ENCODE measurements at places on chromosomes 2 and 18.

DNA sequence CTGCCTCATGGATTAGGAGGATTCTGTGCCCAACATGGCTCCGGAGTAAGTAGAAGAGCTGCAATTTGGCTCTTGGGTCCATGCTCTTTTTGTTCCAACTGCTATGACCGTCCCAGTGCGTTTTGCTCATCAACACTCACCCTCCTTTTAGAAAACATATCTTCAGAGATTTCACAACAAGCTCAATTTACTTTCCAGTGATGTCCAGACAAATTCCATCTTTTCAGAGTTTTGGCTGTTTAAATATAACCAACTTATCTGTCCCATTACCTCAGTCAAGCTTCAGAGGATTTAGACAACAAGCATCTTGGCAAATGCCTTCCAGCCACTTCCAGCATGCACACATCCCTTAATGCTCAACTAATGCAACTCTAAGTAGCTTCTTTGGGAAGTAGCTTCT lies 6.9 kb upstream of the SLC14A2 start:
- DNase-seq: no peak

DNA sequence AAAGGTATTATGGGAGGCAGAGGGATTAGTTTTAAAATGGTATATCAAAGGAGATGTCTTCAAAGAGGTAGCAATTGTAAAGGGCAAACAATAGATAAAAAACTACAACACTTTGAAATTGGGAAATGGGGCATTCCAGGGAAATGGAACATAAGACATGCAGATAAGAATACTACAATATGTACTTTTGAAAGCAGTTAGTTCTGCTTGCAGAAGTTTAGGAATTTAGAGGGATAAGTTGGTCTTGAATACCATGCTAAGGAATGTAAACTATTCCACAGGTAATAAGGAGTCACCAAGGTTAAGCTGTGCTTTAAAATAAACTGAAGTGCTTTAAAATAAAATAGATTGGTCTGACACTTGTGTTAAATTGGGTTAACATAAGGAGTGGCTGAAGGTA lies 571.7 kb upstream of the ACVR2A start:
- DNase-seq: no peak

DNA sequence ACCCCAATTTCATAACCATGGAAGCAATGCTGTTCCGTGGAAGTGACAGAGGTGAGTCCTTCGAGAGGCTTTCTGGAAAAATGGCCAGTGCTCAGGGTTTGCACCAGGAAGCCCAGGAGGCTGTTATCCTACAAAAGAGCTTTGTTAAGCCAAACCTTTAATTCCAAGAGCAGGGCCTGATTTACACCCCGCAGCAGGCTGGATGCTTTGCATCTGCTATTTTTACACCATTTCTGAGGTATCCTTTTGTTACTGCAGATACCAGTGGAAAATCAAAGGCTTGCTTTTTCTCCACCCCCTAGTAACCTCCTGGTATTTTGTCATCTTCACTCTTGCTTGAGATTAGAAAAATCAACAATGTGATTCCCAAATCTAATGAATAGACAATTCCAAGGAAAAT lies 380.6 kb downstream of the SOX11 start:
- DNase-seq: no peak

- no peak for DNase-seq
Observed at GRCh38 chr2:154048905-154049304, 177.2 kb downstream of the GALNT13 start.

GRCh38 chr18:79608999-79609461 lies 70.6 kb upstream of the CTDP1 start:
- DNase-seq: no peak

- DNase-seq: no peak
Observed at GRCh38 chr18:55587418-55588110, 428 bp downstream of the TCF4 start.

DNA sequence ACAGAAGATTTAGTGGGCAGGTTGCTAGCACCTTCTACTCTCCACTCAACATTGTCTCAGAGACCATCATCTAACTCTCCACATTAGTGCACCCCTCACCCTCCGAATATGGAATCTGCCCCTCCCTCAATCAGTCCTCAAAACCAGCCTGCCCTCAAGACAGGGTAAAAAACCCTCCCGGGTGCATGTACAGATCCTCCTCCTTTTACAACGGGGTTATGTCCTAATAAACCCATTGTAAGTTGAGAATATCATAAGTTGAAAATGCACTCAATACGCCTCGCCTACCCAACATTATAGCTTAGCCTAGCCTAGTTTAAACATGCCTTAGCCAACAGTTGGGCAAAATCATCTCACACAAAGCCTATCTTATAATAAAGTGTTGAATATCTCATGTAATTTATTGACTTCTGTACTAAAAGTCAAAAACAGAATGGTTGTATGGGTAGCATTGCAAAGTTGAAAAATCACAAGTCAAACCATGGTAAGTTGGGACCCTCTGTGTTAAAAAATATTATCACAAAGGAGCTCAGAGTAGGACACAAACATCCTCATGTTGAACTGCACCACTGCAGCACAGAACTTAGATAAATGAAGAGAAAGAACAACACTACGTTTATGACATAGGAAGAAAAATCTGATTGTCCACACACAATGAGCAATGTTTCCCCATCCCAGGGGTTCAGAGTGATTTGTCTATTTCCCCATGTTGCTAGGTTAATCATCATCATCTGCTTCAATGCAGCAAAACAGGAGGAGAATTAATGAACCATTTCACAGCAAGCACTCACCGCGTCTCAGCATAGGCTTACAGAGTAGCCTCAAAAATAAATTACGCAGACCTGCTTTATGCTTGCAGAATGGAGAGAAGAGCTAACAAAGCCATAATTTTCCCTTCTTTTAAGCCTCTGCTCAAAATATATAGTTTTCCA lies 184.1 kb upstream of the ARL4C start:
- no peak for DNase-seq

GRCh38 chr2:205895981-205896655 lies 189.9 kb downstream of the INO80D start:
- no peak for DNase-seq

DNA sequence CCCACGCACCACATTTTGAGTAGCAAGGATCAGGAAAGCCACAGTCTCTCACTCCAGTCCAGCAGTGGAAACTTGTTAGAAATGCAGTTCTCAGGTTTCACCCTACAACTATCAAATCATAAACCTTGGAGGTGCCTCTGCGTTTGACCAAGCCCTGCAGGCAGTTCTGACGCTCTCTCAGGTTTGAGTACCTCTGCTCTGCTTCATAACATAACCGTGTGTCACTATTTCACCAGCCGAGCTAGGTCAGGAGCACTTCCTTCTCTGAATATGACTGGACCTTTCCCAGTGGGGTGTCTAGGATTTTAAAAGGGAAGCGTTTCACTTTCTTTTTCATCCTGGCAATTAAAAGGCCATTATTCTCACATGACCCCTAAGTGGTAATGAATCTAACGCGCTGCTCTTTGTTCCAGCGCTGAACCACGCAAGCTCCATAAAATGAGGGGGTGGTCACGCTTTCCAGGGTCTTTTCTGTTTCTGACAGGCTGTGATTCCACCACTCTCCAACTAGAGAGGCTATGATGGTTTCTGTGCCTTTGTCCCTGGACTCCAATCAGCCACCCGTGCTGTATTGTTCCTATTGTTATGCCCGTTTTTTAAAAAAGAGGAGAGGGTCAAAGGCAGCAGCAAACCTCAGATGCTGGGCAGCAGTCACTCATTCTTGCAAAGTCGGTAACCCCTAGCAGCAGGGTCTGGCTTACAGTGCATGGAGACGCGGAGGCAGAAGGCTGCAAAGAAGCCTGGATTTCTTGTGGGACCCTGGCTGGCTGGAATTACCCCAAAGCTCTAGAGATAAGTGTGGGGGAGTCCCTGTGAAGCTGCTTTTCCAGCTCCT lies 75.2 kb upstream of the CTNNA2 start:
- DNase-seq: no peak

DNA sequence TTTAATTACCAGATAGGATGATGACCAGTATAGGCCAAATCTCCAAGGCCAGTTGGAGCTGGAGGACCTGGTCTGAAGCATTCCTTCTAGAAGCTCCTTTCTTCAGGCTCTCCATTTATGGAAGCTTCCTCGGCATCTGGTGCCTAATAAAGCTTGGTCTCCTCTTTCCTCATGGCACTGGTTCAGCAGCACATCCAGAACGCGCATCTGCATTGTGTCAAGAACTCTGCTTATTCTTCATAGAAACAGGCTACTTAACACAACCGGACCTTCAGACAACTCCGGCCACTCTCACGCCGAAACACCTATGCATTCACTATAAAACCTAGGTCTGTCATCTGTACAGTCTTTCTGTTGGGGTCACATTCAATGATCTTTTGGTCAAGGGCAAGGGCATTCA lies 99.8 kb downstream of the COL6A3 start:
- no peak for DNase-seq

- DNase-seq: no peak
Observed at GRCh38 chr18:24543086-24543794, 82.8 kb downstream of the HRH4 start.

DNA sequence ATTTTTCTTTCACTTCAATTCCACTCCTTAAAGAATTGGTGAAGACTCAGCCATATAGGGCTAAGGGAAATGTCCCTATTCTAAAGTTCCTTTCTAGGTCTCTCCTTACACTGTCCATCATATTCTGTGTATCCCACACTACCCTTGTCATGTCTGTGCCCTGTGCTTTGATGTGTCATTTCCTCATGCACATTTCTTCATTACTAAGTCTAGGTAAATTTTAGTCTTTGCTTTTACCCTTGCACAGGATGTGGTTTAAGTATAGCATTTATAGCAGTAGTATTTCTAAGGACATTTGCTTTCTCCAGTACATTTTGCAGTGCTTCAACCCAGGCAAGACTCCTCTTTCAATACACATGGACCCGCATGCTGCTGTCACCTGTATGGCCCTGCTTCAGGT lies 221.5 kb upstream of the ACVR2A start:
- no peak for DNase-seq

DNA sequence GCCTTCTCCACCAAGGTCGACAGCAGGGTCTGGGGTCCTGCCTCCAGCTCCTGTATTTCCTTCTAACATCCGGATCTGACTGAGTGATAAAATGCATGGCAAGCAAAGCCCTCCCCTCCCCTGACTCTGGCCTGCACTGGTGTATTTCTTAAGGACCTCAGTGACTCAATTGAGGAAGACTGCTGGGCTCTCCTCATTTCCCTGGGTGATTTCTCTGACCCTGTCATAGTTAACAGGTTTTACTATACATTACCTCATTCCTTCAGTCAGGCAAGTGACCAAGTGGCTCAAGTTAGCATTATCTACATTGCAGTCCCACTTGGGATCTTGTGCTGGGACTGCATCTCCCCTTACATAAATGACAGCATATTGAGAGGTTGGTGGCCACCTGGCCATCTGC lies 38.8 kb upstream of the CCBE1 start:
- DNase-seq: no peak

GRCh38 chr2:121611730-121612705 lies 37.2 kb downstream of the CLASP1 start:
- DNase-seq: no peak

DNA sequence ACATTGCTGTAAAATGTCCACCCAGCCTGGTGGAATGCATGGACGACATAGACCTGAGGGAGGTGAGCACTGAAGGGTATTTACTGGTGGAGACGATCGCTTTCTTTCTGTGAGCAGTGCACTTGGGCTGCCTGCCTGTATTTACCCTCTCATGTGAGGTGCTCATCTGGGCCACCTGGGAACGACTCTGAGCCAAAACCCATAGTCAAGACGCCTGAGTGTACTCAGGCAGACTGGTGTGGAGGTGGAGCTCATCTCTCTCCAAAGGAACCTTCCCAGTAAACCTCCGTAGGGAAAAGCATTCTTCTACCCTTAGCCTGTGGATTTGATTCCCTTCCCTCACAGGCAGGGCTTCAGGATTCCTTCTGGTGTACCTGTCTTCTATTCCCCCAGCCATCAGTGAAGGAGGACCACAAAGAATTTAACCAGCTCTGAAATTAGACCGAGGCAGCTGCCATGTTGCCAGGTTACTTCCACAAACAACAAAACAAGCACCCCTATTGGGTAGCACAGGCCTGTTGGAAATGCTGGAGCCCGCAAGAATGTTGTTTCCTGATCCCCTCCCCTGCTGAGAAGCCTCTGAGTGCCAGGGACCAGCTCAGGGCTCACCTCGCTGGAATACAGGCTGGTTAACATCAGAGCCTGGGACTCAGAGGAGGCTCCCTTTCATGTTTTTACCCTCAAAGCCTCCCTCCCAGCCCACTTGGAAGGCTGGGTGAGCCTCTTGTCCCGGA lies 47.5 kb upstream of the TXNDC2 start:
- no peak for DNase-seq

DNA sequence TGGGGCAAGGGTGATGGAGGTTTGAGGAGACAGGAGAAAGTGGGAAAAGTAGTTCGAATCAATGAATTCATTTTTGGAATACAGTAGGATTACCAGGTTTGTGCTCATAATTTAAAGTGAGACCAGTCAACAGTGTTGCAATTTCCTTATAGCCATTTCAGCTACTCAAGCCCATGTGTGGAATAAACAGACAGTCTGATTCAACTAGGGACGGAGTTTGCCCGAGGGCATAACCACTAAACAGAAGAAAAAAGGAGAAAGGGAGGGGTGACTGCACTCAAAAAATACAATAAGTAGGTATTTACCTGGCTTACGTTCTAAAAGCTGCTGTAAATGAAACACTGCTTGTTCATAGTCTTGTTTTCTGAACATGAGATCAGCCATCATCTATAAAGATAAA lies 55.2 kb downstream of the TTC21B start:
- DNase-seq: no peak

DNA sequence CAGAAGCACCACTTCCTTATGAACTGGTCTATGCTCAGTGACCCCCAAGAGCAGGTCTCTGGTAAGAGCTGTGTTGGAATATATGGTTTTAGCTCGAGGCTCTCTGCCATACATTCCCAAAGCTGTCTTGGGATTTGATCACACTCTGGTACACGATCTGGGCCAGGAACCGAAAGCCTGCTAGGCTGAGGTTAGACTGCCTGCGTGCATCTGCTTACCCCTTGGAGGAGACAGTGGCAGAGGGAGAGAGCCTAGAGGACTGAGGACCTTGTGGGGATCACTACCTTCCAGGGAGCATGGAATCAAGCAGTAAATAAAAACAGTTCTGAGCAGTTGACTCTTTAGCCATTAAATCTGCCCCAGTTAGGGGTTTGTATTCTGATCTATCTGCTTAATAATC lies 63.7 kb downstream of the ZNF532 start:
- no peak for DNase-seq

DNA sequence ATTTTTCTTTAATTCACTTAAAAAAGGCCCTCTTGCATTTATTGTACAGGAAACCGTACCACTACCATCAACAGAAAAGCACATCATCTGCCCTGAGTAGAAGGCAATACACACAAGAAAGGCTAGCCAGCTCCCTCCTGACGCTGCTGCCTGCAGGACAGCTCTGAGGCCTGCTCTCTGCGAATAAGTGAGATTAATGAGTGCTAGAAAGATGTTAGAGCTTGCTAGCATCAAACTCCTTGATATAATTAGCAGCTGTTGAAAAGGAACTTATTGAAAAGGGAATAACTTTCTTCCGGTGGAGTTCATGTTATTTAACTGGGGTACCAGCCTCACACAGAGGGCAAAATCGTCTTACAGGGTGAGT lies 56.1 kb downstream of the INHBB start:
- DNase-seq: no peak
